ENCODE measurements at places on chromosomes 7 and 10. TPM values are rescaled to one million over a fixed set of nuclear protein-coding genes. Genes with fewer than 3 reads are reported as not detected.

- DNase-seq, result no peak
These were observed 7.0 kb upstream of the DPYSL4 start for GRCh38 chr10:132179551-132180392.

- DNase-seq, result no peak
These were observed 329.4 kb upstream of the MYO3A start for GRCh38 chr10:25604591-25604990.

GRCh38 chr10:112218036-112218390 lies 34.4 kb upstream of the GPAM start:
- no peak for DNase-seq

GRCh38 chr10:14822879-14823755 lies 14.7 kb downstream of the CDNF start:
- DNase-seq, result peak; percentile 56

Gene ZSWIM8
- total RNA-seq, result 63.1 TPM

Gene ETV1
- total RNA-seq, result 36.3 TPM

DNA sequence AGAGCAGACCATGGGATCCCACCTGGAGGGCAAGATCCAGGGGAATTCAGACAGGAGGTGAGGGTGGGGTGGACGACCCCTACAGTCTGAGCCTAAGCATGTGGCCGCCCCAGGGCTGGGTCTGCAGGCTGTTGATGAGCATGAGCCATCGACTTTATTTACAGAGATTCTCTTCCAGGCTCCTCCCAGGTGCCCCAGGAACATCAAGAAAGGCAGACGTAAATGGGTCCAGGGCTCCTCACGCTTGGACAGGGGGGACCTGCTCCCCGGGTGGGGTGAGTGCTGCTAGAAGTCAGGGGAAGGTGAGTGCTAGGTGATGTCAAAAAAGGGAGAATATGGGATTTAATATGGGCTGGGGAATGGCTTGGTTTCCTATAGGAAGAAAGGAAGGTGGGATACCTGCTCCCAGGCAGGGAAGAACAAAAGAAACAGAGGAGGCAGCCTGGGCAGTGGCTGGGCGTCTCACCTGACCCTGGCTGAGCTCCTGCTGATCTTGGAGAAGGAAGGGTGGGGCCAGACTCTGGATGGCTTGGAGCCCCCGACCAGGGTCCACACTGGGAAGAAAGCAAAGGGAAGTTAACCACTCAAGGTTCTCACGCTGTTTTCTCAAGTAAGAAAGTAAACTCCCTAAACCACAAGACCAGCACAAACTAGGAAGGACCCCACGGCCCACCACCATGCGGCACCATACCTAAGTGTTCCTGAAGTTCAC lies 162.1 kb upstream of the SHH start:
- DNase-seq, result no peak

DNA sequence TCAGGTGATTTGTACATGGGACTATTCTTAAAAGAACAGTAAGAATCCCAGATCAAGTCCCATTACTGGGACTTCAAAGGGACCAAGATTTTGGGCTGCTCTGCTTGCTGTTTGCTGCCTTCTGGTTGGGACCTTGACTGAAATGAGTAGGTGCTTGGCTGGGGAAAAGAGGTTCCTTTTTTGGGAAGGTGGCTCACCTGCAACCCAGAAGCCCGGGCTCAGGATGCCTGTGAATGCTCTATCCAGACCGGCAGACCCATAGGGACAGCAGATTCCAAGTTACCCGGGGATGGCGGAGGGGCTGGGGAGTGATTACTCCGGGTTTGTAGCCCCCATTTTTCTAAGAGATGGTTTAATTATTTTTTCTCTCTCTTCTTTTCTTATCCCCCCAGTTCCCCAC lies 104.0 kb downstream of the CPXM2 start:
- DNase-seq, result no peak

DNA sequence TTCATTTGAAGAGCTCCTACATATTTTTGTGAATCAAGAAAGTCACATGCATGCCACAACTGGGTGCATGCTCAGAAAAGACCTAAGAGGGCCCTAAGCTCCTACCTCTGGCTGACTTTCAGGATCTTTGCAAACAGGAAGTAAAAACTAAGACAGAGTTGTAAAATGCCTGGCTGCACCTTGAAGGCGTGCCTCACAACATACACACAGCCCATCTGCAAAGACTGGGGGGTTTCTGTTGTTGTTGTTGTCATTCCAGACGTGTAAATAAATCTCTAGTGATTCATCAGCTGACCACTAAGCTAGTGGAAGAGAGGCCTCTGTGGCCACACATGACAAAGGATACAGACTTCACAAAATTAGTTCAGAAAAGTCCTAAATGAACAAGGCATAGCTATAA lies 31.8 kb downstream of the SMURF1 start:
- no peak for DNase-seq

- DNase-seq, result no peak
These were observed 16.0 kb upstream of the VWA2 start for GRCh38 chr10:114223066-114223465.

GRCh38 chr10:109875151-109875568 lies 48.2 kb downstream of the XPNPEP1 start:
- no peak for DNase-seq

Gene MSMB
- total RNA-seq, result not detected

- no peak for DNase-seq
These were observed 105.0 kb upstream of the CDK13 start for GRCh38 chr7:39845006-39845405.
